RWPE1 (cell line): ENCODE measurements at places on chromosomes 6 and 20.

DNA sequence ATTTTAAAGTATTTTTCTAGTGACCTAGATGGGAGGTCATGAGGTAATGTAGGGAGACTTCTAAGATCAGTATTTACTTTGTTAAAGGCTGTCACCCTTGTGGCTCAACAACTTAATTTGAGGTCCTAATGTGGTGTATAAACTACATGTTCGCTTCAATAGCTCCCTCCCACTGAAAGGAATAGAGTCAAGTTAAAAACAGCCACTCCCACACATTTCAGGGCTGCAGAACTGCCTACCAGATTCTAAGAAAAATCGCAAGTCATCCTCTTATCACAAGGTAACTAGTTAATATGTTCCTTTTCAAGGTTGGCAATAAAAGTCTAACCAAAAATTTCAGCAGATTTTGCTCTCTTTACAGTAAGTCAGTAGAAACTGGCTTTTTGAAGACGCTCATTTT, 15.1 kb downstream of the GSTA1 start:
- DNase-seq, result no peak

- no peak for DNase-seq
These were observed at the start of gene TPMT for GRCh38 chr6:18154507-18155149. TPMT (minus strand) TSS chr6:18155077; CDS start chr6:18149127, 5,950 bp downstream.

DNA sequence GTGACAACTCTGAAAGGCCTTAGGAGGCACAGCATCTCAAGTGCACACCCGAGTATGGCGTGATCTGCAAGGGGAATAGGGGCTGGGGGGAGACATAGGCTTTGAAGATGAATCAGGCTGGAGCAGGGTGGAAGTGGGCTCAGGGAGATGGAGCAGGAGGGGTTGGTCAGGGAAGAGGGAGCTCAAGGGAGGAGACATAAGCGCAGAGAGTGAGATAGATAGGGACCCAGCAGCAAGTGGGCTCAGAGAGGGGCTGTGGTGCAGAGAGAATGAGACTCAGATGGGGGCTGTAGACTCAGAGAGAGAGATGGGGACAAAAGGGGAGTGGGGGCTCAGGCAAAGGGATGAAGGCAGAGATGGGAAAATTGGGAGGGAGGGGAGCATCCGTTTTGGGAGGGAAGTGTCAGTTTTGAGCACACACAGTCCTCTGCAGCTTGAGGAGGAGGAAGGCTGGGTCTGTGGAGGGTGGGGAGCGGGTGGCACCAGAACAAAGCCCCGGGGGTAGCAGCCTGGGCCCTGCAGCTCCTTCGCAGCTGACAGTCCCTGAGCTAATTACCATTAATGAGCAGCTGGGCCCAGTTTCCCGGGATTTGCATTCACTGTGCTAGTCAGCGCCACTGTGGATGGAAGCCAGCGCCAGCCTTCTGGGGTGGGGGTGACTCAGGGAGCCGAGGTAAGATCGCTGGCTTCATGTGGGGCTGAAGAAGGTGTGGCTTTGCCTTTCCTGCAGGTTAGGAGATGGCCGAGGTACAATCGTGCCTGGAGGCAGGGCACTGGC, 18.7 kb downstream of the SRXN1 start:
- no peak for DNase-seq

DNA sequence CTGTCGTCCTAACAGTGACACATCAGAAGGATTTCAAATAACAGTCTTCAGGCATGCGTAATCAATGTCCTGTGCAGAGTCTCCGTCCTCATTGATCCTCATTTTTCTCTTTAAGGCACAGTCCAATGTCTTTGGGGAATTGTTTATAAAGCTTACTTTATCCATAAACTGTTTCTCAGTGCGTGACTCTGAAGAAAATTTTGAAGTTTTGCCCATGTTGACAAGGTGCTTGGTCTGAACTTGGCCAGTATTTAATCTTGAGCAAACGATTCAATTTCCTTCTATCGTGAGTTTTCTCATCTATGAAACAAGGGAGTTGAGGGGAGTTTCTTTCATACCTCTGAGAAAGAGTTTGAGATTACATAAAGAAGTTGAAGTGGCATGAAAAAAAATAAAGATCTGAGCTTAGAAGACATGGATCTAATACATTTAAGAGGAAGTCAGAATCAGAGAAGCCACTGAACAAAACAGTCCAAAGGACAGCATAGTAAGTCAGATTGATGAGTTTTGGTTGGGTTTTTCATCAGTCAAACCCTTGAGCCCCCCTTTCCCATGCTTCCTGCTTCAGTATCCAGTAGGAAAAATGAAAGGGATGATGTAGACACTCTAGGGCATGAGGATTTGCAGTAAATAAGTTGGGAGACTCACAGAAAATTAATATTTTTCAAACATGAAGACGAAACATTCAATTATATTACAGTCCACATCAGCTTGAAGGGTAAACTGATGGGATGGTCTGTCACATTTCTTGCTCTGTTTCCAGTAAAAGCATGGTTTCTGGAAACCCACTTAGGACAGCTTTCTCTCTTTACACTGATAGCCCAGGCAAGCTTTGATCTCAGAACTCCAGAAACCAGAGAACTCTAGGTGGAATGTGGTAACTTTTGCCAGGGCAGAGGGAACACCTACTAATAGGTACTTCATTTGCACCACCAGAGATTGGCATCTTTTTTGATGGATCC, 8.1 kb downstream of the EDN1 start:
- DNase-seq, result no peak

DNA sequence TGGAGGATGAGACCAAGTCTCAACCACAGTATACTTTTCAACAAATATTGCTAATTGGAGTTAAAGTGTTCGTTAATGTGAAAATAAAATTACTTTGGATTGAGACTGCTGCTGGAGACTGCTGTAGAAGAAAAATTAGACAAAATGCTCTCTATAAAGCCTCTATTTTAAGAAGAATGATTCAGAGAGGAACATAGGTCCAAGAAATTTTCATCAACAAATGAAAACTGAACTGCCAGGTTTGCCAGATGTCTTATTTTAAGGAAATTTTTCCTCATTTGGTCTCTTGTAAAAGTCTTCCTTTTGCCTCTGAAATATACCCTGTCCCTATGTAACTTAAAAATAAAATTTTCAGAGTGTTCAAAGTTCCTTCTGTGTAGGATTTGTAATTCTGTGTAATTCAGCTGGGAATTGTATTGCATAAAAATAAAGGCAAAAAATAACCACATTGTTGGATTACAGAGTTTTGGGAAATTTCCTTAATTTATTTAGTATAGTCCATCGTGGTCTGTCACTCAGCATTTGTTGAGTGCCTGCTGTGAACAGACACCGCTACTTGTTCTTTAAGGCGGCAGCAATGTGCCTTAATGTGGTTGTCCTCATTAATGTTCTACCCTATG, 27.4 kb downstream of the ANKS1A start:
- no peak for DNase-seq

DNA sequence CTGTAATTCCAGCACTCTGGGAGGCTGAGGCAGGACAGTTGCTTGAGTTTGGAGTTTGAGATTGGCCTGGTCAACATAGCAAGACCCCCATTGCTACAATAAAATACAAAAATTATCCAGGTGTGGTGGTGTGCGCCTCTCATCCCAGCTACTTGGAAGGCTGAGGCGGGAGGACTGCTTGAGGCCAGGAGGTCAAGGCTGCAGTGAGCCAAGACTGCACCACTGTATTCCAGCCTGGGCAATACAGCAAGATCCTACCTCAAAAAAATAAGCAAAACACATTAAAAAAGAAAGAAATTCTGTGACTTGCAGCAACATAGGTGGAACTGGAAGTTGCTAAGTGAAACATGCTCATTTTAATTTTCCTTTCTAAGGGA, 106.0 kb upstream of the NFATC2 start:
- no peak for DNase-seq

GRCh38 chr6:105692613-105693215, 289.8 kb upstream of the PREP start:
- no peak for DNase-seq

DNA sequence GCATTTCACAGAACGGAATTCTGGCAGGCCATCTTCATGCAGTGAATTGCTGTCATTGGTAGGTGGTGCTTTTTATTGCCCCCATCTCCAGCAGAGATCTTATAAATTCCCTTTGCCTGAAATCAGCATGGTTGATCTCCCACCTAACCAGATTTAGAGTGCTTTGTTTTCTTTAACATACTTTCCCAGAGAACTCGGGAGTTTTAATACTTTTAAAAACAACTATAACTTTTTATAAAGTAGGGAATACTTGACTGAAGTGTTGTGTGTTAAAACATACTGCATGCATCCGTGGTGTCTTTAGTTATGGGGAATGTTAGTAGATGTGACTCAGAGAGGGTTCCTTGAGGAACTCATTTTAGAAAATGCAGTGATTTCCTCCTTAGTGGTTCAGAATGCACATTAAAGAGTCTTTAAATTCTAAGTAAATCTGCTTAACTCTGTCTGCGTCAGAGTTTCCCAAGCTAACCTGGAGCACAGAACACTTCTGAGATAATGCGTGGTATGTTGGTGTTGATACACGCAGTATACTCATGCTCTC, 54.9 kb downstream of the AKAP12 start:
- DNase-seq, result no peak

DNA sequence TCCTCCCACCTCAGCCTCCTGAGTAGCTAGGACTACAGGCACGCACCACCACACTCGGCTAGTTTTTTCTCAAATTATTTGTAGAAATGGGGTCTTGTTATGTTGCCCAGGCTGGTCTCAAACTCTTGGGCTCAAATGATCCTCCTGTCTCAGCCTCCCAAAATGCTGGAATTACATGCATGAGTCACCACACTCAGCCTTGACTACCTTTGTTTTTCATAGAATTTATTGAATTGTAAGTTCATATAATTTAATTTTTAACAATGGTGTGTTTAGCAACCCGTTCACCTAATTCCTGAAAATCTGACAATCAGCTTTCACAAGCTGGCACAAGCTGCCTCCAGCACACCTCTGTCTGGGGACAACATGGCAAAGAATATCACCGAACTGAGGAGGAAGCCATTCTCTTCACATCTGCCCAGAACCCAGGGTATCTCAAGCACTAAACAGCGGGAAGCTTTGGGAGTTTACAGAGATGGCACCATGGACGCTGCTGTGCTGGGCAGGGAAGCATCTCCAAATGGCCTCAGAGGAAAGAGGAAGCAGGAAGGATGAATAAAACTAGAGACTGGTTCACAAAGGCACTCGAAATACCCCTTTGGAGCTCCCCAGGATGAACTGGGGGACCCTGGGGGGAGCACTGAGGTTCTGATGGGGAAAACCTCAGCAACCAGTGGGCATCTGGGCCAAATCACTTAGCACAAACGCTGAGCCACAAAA, 2.9 kb downstream of the RIPOR3 start:
- no peak for DNase-seq

GRCh38 chr20:32429343-32429742, 71.2 kb downstream of the ASXL1 start:
- no peak for DNase-seq
